Ascending aorta (tissue), 2 donors: ENCODE measurements at places on chromosomes 5 and 9. TPM values are rescaled to one million over a fixed set of nuclear protein-coding genes. Genes with fewer than 3 reads are reported as not detected.

- DNase-seq = no peak
These were observed 86.0 kb upstream of the PLPP1 start for GRCh38 chr5:55620766-55621160.

The PTGR1 gene
- total RNA-seq = 86.2 TPM

DNA sequence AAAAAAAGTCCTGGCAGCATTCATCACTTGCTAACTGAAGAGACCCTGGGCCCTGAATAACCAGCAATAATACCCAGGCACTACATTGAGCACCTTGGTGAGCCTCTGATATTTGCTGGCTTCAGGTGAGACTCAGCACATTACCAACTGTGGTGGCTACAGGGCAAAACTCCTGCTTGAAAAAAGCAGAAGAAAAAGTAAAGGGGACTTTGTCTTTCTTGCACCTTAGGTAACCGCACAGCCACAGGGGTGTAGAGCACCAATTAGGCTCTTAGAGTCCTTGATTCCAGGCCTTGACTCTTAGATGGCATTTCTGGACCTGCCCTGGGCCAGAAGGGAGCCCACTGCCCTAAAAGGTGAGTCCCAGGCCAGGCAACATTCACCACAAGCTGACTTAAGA, 269.5 kb downstream of the AUH start:
- no peak for DNase-seq

DNA sequence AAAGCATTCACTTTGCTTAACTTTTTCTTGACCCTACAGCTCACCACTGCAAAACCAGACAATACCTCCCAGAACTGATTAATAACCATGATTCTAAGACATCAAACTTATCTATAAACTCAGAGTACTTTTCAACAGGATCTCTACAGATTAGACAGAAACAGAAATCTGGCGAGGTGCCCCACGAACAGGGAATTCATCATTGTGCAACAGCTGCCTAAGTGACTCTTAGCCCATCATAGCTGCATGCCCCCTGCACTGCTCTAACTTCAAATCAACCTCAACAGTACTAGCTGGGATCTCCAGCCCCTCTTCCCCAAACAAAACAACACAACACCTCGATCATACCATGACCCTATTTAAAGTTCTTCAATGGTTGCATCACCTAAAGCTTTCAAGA, 16.1 kb upstream of the COL23A1 start:
- DNase-seq = no peak

The CDH6 gene
- 6.5 TPM for total RNA-seq

DNA sequence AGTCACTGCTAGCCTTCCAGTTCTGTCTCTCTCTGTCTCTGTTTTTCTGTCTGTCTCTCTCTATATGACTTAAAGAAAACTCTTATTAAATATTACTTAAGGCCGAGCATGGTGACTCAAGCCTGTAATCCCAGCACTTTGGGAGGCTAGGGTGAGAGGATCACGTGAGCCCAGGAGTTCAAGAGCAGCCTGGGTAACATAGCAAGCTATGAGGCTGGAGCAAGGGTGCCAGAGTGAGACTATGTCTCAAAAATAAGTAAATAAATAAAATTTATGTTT, 1.7 kb upstream of the GBGT1 start:
- DNase-seq = no peak

DNA sequence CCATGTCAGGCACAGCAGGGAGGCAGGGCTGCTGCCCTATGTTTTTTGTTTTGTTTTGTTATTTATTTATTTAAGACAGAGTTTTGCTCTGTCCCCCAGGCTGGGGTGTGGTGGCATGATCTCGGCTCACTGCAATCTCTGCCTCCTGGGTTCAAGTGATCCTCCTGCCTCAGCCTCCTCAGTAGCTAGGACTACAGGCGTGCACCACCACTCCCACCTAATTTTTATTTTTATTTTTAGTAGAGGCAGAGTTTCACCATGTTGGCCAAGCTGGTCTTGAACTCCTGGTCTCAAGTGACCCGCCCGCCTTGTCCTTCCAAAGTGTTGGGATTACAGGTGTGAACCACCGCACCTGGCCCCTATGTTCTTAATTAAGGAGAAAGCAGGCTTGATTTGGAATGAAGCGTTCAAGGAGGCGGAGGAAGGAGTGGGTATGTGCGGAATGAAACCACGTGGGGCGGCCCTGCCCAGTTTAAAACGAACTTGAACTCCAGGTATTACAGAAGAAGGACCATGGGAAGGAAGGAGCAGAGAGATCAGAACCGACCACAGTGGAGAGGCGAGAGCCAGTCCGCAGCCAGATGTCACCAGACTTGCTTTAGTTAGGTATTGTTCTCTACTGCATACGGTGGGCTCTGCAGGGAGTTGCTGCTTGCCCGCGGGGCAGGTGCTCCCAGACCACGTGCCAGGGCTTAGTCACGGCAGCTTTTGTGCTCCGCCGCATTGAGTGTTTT, 34.9 kb upstream of the EPB41L4B start:
- DNase-seq = no peak

DNA sequence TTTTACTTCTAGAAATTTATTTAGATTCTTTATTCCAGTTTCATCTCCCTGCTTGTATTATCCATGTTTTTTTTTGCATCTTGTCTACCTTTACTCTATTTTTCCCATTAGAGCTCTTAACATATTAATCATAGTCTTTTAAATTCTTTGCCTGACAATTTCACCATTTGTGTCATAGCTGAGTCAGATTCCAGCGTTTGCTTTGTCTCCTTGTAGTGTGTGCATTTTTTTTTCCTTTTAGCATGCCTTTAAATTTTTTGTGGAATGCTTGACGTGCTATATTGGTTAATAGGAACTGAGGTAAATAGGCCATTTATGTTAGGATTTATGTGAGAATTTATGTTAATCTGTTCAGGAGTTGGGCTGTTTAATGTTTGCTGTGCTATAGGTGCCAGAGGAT, 41.8 kb upstream of the NFIL3 start:
- DNase-seq = no peak

GRCh38 chr9:131645078-131645776, 94.6 kb downstream of the RAPGEF1 start:
- no peak for DNase-seq

GRCh38 chr9:129230302-129230701, 52.2 kb upstream of the IER5L start:
- DNase-seq = no peak

GRCh38 chr9:74117151-74117550, 380.0 kb upstream of the RORB start:
- no peak for DNase-seq

The PCDHB14 gene
- 10.6 TPM for total RNA-seq

- no peak for DNase-seq
These were observed 159.4 kb downstream of the KDM4C start for GRCh38 chr9:6917162-6917561.

DNA sequence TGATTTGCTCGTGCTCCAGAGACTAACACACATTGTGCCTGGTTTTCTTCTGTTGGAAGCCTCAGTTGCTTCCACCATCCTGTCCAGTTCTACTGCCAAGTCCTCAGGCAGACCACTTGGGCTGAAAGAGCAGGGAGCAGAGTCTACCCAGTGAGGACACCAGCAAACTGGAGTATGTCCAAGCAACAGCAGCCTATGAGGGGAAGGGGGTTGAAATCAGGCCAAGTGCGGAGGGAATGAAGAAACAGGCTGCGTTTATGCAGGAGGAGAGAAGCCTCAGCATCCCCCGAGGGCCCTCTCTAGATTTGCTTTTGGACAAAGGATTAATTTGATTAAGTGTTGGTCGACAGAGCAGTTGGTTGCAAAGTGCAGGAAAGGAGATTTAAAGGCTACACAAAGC, 14.5 kb downstream of the DOCK2 start:
- no peak for DNase-seq

The DNM1 gene
- 31.9 TPM for total RNA-seq

The SLC6A19 gene
- total RNA-seq = not detected

The CCDC152 gene
- not detected for total RNA-seq

GRCh38 chr5:6469836-6470235, 21.2 kb downstream of the UBE2QL1 start:
- peak; percentile 18 for DNase-seq

DNA sequence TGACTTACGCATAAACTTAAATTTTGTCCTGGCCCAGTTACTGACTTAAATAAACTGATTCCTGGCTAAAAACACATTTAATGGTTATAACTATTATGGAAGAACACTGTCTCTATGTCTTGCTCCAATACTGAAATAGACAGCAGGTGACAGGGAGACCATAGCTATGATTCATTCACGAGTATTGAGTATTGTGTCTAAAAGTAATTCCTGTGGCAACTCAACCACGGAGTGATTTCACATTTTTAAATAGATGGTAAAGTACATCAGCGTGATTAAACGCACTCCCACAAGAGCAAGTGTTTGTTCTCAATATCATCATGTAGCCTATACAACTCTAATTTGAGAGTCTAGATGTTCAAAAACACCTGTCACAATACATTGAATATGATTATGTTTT, 35.9 kb upstream of the PCSK1 start:
- no peak for DNase-seq

DNA sequence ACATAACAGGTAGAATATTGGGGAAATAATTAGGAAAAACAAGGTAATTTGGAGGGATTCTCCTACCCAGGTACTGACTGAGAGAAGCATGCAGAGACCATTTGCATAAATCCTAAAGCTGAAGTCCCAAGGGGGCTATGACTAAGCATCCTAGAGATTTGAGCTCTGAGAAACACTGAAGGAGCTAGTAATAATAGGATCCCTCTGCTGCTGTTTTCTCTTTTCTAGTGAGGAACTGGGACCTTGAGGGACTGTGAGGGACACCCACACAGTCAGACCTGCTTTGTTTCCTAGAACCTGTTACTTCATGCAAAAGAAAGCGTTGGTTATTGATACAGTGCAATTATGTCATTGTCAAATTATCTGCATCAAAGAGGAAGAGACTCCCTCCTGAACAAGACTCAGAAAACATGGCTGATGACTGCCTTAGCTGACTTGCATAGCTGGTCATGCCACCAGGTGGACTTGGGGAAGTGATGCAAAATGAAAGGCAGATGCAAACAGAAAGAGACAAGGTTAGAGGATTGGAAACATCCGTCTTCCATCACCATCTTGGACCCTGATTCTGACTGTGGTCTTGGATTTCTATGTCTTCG, 335.4 kb downstream of the NTRK2 start:
- no peak for DNase-seq

DNA sequence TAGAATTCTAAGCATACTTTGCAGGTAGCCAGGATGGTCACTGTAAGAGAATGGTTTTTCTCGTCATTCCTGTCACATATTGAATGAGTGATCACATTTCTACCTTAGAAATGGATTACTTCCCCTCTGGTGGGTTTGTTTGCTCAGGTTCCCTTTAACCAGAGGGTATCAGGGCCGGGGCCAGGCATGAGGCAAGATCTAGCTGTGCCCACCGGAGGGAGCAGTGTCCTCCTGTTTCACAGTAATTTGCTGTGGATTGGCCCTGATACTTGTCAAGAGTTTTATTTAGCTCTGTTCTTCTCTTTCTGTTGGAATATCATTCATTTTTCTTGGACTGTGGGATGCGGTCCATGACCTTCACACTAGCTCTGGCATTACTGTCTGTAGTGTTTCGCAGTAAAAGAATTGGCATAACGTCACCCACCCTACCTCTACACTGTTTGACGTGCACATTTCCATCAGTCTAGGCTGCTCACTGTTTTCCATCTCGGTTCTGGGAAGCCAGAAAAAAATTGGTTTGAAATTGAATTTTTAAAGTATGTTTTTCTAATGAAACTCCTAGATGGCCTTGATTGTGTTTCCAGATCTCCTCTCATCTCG, 42.4 kb upstream of the ZBED3 start:
- no peak for DNase-seq

GRCh38 chr5:38581597-38581996, 25.2 kb upstream of the LIFR start:
- no peak for DNase-seq

The C5orf52 gene
- total RNA-seq = not detected

GRCh38 chr9:127926906-127927200, 3.7 kb downstream of the PIP5KL1 start:
- no peak for DNase-seq

The MVB12B gene
- 9.4 TPM for total RNA-seq

The F2RL2 gene
- not detected for total RNA-seq

The AMACR gene
- 1.3 TPM for total RNA-seq

DNA sequence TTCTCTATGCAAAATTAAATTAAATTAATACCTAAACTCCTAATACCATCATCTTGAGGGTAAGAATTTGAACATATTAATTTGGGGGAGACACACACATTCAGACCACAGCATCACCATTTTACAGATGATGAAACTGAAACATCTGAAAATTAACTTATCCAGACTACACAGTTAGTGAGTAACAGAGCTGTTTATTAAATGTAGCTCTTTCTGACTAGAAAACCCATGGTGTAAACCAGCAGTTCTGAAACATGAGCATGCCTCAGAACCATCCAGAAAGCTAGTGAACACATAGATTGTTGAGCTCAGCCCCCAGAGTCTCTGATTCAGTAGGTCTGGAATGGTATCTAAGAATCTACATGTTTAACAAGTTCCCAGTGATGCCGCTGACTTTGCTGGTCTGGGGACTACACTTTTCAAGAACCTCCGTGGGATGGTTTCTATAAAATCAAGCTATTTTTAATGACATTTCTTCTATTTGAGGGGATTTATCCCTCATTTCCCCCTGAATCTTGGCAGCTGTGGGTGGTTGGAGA, 113.5 kb downstream of the RORB start:
- no peak for DNase-seq

The EPB41L4B gene
- not detected for total RNA-seq

The ORM2 gene
- total RNA-seq = 0.64 TPM

- DNase-seq = no peak
These were observed 1.2 kb downstream of the MAPK9 start for GRCh38 chr5:180290568-180291233.

The CDC26 gene
- 1.2 TPM for total RNA-seq

The COL23A1 gene
- total RNA-seq = 4.3 TPM

DNA sequence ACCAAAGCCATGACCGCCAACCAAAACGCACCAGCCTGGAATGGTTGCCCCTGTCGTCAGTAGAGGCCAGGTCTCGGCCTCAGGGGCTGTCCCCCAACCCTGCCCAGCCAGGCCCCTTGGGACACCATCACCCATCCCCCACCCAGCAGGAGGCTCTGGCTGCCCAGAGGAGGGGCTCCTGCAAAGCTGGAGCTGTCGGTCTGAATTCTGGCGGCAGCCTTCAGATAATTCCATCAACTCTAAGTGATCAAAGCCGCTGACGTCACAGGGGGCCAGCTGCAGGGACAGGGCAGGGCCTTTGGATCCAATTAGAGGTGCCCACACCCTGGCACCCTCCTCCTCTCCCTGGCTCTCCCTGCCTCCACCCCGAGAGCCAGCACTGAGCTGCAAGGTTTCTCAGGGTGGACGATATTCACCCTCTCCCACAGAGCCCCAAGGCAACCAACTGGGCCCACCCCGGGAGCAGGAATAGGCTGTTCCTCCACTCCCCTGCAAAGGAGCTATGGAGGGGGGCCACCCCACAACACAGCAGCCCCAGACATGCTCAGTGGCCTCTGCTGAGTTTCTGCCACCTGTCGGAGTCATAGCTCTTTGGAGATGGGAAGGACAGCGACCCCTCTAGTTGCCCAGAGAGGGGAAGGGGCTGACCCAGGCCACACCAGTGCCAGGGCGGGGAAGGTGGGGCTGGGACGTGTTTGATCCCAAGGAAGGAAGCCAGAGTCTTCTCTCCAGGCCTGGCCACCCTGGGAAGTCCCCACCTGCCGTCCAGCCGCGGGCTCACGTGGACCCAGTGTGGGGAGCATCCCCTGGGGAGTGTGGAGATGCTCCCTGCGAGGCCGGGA, 78.4 kb downstream of the NTNG2 start:
- DNase-seq = no peak
